ENCODE measurements at places on chromosomes 1 and 21.

DNA sequence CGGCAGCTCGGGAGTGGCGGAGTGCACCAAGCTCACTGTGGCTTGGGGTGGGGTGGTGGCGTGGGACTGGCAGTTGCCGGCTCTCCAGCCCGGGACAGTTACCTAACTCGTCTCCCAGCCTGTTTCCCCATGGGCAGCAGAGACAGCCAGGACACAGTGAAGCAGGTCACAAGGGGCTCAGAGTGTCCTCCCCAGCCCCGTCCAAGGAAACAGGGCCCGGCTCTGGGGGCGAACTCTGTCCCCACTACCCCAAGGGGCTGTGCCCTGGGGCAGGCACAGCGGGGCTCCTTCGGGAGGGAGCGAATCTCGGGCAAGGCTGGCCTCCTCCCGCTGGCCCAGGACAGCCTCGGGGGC is 759 bp downstream of the GPR157 start:
- no peak for DNase-seq

DNA sequence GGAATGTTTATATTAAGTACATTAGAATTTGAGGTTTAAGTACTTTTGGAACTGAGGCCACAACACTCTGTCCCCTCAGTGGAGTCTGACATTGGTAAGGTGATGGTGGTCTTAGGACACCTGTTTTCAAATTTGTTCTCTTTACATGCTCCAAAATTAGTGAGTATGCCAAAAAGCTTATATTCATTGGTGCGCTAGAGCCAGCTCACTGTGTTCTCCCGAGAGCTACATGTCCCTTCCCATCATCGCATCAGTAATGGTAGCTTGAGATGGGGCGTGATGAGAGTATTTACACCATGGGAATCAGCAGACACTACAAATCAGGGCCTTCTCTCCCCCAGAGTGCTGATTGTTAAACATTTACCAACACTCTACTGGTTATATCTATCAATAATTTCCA is 19.5 kb downstream of the ETS2 start:
- no peak for DNase-seq

DNA sequence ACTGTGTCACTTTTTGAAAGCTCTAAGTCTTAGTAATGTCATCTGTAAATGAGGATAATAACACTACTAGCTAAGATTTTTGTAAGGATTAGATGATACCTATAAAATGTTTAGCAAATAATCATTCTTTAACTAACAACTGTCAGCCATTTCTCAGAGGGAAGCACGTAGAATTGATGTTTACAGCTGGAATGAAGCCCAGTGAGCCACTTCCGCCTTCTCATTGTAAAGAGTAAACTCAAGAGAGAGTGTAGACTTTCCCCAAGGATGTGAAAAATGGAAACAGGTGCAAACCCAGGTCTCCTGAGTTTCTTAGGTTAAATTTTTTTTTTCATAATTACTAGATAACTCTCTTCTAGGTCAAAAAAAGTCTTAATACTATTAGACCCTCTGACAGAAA is 4.9 kb downstream of the GREM2 start:
- no peak for DNase-seq

DNA sequence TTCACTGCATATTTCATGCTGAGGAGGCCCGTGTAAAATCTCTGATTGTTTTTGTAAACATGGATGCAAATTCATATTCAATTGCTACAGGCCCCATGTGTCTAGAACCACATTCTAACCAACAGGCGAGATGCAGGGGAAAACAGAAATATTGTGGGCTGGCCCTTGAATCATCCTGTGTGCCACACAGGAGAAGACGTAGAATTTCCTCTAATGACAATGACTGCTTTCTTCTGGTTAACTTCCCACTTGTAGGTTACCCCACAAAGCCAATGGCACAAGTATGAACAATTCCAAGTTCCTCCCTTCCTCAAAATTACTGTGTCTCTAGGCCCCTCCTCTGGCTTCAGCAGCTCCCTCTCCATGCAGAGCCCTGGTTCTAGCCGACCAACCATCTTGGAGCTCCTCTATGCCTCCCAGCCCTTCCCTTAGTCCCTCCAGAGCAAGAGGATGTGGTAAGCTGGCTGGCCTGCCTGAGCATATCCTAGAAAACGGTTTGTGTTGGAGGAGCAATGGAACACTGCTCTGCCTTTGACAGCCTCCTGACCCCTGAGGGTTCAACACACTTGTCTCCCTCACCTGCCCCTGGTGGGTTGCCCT is 205.2 kb downstream of the HS2ST1 start:
- no peak for DNase-seq

- no peak for DNase-seq
These were observed 2.6 kb upstream of the KCNQ4 start for GRCh38 chr1:40780678-40781607.

DNA sequence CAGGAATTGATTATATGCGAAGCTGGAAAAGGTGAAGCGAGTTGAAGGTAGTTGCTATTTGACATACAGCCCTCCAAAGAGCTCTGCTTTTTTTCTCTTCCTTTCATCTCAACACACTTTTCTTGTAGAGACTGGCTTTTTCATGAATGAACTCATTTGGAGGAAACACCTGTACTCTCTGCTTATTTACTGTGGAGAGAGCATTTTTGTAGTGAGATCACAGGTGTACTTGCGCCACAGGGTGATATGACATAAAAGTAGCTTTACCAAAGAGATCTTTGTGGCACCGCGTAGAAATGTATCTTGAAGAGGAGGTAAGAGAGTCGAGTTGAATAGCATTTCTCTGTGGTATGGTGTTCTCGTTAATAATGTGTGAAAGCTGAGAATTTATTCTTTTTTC is 187.6 kb downstream of the VPS13D start:
- DNase-seq = no peak

DNA sequence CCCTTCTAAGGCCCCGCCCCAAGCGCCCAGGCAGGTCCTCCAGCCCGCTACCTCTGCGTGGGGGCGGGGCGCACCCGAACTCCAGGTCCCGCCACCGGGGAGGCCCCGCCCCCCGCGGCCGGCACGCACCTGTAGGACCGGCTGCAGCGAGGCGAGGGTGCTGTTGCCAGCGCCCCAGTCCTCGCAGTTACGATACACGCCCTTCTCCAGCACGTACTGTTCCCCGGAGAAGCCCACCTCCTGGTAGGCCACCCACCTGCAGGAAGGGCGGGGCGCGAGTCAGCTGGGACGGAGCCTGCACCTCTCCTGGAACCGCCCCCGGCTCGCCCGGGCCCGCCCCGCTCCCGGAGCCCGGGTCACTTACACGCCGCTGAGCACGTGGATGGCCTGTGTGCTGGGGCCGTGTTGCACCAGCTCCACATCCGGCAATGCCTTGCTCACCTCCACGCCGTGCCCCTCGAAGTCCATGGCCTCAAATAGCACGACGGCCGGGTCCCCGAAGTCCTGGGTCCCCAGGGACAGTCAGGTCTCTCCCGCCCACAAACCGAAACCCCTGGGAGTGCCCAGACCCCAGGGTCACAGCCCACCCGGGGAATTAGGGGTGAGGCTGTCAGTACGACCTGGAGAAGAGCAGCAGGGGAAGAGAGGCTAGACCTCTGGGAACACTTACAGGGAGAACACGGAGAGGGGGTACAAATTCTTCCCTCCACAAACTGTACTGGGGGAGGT is 17.3 kb downstream of the CRYBG2 start:
- peak; percentile 92 for DNase-seq

DNA sequence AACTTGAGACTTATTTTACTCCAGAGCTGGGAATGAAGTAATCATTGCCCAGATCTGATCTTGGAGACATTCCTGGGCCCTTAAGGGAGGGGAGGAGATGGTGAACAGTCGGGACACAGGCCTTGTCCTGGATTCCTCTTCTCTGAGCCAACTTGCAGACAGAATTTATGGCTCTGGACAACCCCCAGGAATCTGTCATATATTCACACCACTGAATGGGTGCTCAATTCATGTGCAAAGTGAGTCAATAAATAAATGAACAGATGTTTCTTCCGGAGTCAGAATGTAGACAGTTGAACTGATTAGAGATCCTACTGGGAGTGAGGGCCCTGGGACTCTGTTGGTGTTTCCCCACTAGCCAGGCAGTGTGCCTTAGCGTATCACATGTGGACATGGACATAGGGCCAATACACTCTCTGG is 2.6 kb downstream of the TUFT1 start:
- DNase-seq = no peak

DNA sequence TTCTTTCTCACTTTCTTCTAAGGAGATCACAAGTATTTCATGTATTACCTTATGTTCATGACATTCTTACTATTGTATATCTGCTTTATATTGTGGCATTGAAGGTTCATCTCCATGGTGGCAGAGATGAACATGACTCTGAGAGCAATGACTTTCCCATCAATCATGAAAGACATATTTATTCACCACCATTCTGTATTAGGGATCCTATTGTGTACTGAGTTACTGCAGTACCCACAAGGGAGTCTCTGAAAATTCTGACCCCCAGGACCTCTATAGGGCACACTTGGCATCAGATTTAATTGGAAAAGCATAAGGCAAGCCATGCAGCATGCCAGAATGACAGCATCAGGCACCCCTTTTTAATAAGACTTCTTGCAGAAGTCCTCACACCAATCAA is 21.9 kb upstream of the C21orf91 start:
- DNase-seq = no peak

DNA sequence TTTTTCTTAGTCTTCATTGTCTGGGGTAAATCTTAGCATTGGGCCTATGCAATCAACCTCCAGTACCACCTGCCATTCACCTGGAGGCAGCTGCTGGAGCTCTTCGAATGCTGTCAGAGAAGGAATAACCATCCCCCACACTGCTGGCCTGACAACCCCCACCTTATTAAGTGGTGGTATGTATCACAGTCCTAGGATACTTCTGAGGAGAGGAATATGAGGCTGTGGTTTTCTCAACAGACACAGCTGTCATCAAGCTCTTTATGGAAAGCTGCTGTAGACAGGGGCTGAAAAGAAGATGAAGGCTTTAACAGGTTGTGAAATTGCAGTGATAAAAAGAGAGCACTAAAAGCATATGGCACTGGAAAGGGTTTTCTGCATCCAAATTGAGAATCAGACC is 61.7 kb downstream of the TSEN15 start:
- no peak for DNase-seq

DNA sequence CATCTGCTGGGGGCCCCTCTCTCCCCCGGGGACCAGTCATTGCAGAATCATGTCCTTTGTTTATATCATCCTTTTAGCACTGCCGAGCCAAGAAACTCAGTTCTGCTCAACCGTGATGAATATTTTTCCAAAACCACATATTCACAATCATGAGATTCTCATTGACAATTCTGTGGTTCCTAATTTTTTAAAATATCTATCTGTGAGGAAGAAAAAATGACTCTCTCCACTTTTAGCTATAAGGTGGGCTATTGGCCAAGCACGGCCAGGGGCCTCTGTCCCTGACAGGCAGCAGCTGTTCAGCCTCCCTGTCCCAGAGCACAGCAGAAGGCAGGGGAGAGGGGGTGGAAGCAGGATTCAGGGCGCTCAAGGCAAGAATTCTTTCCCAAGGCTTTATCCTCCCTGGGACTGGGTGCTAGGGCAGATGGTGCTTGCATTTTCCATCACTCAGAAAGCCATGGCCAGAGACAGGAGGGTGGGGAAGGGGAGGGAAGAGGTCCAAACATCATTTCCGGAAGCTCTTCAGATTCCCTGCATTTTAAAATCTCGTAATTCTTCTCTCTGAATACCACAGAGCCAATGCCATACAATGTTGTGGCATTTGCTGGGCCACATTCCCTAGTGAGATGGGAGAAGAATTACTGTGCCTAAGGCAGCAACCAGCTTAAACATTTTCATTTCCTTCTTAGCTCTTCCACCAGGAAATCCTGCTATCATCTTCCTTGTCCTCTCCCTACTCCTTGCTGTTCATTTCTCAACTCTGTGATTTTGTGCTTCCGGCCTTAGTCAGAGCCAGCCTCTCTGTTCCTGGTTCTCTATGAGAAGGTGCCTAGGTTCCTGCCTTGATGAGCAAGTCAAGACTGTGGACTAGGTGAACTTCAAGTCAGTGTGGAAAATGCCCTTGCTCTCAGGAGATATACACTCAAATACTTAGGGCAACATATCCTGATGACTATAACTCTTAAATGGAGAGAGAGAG is 60.3 kb downstream of the KCNJ6 start:
- DNase-seq = no peak

DNA sequence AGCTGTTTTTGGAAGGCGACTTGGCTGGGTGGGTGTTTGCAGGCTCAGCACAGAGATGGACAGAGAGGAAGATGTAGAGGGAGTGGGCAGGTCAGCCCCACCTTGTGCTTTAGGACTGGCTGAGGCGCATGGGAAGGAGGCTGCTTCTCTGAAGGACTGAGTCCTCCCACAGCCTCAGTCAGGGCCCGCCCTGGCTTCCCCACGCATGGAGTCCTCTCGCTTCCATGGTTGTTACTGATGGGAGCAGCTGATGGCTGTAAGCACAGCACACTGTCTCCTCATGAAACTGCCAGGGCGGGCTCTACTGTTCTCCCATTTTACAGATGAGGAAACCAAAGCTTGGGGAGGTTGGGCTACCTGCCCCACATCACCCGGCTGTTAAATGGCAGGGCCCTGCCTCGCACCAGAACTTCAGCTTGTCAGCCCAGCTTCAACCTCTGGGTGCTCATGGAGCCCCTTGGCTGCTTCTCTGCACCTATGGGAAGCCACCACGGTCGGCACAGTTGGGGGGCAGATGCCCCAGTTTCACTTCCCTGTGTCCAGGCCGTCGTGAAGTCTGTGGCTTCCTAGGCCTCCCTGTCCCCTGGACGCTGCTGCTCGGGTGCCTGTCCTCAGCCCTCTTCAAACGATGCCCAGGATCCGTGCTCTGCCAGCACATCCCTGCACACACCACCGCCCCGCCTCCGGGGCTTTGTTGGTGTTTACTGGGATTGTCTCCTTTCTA is 2.4 kb downstream of the TMEM201 start:
- DNase-seq = no peak

- DNase-seq = no peak
These were observed 19.1 kb downstream of the UCHL5 start for GRCh38 chr1:193040011-193040410.

- no peak for DNase-seq
These were observed 11.3 kb downstream of the HIVEP3 start for GRCh38 chr1:41907446-41907845.

- DNase-seq = no peak
These were observed 38.7 kb downstream of the ETNK2 start for GRCh38 chr1:204112876-204113730.

GRCh38 chr1:37265786-37266667 is 208.4 kb upstream of the ZC3H12A start:
- DNase-seq = no peak

DNA sequence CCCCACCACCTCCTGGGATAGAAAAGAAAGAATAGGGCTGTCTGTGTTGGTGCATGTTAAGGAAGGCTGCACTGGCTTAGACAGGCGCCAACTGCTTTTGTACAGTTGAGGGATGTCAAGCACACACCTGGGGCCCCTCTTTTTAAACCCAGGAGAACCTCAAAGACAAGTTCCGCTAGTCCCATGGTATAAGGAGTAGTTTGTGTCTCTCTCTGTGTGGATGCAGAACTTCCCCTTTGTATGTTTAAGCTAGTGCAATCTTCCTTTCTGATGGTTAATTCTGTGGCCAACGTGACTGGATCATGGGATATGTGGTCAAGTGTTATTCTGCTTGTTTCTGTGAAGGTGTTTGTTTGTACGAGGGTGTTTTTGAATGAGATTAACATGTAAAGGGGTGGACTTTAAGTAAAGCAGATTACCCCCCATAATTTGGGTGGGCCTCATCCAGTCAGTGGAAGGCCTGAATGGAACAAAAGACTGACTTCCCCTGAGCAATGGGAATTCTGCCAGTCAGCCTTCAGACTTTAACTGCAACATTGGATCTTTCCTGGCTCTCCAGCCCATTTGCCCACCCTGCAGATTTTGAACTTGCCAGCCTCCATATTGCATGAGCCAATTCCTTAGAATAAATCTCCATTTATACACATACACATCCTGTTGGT is 9.5 kb upstream of the DUSP10 start:
- DNase-seq = no peak

Data from NCI-H1105 (cell line).